ENCODE measurements at places on chromosomes 6 and 20.

DNA sequence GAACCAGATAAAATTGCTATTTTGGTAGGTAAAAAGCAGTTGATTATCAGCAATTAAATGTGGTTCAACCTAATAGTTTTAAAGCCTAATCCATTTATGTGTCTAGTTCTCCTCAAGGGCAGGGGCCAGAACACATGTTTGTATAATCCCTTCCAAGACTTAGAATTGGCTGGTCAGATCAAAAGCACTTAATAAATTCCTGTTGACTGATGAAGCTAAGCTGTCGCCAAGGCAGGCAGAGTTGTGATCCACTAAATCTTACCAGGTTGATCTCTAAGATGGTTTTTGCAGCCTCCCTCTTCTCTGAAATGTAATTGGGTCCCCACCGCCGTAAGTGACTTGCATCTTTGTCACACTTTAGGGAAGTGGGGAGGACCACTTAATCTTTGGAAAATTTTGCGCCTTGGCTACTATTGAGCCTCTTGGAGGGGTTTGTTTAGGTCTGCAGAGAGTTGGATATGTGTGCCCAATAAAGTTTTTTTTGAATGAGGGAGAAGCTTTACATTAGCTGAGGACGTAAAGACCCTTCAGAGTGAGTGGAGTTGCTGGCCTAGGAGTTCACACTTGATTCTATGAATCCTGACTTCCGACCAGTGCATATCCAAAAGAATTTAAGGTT is 65.9 kb downstream of the PHF20 start:
- DNase-seq = no peak

DNA sequence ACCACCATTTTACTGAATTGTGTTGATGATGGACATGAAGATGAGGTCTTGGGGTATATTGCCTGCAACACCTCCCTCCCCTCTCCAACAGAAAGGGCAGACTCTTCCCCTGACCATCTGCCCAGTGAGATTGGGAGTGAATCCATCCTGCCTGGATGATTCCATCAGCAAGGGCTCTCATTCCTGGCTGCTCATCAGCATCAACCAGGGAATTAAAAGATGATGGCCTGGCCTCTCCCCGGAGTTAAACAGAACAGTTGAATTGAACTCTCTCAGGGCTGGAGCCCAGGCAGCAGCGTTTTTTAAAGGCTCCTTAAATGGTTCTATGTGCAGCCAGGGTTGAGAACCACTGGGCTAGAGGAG is 14.6 kb upstream of the MRPS18A start:
- no peak for DNase-seq

GRCh38 chr6:33886673-33887144 is 82.9 kb upstream of the MLN start:
- DNase-seq = no peak

DNA sequence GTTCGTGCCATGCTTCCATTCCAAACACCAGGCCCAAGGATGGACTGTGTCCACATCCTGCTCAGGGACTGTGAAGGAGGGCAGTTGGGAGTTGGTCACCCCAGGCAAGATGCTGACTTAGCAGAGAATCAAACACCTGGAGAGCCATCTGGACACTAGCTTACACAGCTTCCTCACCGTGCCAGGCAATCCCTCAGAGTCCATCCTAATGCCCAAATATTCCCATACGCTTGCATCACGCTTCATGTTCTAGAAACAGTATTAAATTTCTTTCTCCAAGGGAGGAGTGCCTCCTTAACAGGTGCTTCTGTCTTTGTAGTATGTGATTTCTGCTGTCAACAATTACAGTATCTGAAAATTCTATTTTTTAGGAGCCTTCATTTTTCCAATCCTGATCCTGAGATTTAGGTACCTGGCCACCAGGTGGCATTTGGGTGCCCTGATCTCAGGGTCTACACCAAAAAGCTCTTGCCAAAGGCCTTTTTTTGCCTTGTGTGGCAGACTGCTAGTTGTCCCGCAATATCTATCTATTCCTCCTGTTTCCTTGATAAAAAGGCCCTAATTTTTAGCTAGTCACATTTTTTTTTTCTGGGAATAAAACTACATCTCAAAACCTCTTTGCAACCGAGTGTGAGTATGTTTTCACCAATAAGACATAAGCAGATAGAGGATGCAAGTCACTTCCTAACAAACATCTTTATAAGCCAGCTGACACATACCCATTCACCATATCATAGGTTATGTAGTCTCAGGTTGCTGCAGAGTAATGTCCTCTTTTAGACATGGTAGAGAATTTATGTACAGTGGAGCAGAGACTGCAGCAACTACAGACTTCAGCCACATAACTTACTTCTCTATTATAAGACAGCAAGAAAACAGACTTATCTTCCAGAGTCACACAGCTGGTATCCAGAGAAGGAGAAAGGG is 85.0 kb downstream of the PREP start:
- peak; percentile 46 for DNase-seq

DNA sequence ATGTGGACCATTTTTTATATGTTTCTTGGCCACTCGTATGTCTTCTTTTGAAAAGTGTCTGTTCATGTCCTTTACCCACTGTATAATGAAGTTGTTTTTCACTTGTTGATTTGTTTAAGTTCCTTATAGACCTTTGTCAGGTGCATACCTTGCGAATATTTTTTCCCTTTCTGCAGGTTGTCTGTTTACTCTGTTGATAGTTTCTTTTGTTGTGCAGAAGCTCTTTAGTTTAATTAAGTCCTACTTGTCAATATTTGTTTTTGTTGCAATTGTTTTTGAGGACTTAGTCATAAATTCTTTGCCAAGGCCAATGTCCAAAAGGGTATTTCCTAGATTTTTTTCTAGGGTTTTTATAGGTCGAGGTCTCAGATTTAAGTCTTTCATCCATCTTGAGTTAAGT is 66.2 kb downstream of the UNC5CL start:
- no peak for DNase-seq
